ENCODE measurements at places on chromosomes 13 and 19.

DNA sequence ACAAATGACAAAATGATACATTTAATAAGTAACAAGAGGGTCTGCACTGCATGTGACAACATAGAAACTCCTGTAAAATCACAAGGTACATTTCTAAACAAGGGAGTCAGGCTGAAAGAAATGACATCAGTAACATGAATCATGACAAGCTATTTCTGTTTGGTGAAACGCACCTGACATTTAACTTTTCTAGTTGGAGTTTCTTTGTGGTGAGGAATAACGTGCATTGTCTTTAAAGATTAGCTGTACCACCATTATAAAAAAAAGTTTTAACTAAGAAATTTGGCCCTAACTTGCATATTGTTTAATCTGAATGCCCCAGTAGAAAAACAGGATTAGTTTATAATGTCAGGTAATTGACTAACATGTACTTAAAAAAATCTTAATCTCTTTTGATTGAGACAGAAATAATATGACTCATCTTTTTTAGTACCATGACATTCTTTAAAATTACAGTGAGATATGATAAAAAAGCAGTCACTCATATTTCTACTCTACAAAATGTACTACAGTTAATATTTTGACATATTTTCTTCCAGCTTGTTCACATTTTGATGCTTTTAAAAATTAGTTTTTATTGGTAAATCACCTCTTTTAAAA, 418.2 kb downstream of the KLF12 start:
- no peak for DNase-seq

DNA sequence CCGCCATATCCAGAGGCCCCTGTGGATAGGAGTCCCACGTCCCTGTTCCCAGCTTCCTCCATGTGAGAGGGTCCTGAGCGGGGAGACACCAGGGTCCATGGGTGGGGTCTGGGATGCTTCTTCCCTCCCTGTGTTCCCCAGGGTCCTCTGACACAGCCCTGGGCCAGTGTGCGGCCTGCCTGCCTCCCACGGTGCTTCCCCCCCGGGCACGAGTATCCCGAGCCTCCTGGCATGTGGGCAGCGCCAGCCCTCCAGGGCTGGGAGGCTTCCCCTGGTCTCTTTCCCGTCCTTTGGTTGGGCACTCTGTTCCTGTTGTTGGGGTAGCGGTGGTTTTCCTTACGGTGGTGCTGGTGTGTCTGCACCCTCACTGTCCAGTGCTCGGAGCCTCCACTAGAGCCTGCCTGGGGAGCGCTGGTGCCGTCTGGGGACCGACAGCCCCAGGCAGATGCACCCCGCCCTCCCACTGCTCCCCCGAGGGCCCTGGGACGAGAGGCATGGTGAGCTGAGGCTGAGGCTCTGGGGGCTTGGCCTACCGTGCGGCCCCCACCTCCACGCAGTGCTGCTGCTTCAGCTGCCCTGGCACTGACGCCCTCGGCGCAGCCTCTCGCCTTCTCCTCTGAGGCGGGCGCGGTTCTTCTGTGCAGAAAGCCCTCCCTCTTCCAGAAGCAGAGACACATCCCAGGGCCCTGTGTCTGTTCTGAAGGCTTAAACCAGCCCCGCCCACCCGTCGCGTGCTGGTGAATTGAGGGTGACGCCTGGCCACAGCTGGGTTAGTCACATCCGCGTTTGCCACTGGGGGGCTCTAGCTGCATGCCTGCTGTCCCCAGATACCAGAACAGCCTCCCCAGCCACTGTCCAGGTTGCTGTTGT, 27.9 kb downstream of the PLEKHJ1 start:
- peak; percentile 25 for DNase-seq

- DNase-seq = peak; percentile 69
Observed at GRCh38 chr19:35963514-35963913, 27.3 kb downstream of the LRFN3 start.

GRCh38 chr19:35265900-35266519, 2.8 kb upstream of the USF2 start:
- no peak for DNase-seq

- DNase-seq = no peak
Observed at GRCh38 chr13:31426395-31426794, 226.6 kb downstream of the B3GLCT start.

DNA sequence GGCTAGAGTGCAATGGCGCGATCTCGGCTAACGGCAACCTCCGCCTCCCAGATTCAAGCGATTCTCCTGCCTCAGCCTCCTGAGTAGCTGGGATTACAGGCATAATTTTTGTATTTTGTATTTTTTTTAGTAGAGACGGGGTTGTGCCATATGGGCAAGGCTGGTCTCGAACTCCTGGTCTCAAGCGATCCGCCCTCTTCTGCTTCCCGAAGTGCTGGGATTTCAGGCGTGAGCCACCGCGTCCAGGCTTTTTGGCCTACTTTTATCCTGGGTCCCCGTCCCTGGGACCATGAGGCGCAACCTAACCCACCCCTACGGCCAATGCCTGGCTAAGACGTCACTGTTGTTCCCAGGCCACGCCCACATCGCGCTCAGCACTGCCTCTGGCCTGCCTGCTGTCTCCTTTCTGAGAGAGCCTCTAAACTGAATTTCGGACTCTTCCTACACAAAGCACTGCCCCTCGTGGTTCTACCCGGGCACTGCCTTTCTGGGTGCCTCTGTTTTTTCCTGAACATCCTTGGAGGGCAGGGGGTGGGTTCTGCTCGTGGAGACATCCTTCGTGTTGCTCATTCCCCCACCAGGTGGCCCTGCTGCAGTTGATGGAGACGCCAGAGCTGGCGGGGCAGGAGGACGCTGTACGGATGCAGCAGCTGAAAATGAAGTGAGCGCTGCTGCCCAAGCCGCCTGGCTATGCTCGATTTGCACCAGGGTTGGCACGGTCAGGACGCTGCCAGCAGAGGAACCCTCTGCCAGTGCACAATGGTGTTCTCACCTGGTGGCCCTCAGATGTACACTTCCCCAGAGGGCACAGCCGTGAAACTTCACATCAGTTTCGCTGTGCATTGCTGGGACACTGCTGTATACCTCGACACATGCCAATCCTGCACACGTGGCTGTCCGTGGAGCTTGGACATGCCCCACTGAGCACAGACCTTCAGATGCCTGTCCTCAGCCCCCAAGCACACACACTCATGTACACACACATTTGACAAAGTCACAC, 2.0 kb downstream of the REX1BD start:
- DNase-seq = peak; percentile 88

DNA sequence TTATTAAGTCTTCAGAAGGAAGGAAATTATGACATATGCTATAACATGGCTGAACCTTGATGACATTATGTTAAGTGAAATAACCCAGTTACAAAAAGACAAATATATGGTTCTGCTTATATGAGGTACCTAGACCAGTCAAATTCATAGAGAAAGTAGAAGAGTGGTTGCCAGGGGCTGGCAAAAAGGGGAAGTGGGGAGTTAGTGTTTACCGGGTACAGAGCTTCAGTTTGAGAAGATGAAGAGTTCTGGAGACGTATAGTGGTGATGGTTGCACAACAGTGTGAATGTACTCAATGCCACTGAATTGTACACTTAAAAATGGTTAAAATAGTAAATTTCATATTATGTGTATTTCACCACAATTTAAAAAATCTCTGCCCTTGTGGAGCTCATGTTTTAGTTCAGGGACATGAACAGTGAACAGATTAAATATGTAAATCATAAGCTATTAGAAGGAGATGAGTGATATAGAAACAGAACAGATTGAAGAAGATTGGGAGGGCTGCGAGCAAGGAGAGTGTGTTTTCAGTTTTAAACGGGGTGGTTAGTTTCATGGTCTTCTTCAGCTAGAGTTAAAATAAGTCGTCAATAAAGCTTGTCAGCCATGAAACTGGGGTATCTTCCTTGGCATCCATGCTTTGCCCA, 355.2 kb downstream of the KCNRG start:
- peak; percentile 3 for DNase-seq

DNA sequence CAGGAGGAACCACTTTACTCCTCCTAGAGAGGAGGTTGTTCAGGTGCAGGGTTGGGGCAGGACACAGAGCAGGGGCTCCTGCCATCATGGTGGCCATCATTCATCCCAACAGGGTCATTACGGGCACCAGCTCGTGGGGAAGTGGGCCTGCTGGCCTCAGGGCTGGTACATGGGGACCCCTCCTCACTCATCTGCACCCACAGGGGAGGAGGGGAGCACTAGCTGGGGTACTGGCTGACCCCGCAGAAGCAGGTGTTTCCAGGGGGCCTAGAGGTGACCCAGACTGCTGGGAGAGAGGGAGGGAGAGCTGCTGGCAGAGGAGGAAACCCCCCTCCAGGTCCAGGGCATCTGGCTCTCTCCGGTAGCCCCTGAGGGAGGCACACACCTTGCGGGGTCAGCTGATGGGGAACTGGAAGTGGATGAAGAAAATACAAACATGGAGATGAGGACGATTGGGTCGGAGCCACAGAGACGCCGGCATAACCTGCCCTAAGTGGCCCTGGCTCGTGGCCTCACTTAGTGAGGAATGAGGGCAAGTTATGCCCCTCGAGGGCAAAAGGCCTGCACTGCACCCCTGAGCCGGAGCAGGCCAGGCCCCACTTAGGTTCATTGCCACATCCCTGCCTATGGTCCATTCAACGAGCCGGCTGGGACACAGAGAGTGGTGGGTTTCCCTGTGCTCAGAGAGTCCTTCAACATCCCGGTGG, 76.2 kb downstream of the SOX1 start:
- DNase-seq = no peak

- no peak for DNase-seq
Observed at GRCh38 chr13:49806126-49806536, 13.6 kb upstream of the KPNA3 start.

DNA sequence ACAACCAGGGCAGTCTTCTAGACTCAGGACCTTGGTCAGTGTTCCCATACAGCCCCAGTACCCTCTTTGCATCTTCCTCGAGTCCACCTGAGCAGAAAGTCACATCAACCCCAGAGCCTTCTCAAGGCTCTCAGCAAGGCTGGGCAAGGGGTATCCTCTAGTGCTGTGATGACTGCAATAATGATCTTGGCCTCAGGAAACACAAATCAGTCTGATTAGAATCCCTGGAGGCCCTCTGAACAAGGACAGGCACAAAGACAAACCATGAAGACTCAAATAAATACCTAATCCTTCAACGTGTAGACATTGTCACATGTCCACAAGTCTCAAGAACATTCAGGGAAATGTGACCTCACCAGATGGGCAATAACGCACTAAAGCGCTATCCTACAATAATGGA, 468.2 kb downstream of the TBC1D4 start:
- no peak for DNase-seq

DNA sequence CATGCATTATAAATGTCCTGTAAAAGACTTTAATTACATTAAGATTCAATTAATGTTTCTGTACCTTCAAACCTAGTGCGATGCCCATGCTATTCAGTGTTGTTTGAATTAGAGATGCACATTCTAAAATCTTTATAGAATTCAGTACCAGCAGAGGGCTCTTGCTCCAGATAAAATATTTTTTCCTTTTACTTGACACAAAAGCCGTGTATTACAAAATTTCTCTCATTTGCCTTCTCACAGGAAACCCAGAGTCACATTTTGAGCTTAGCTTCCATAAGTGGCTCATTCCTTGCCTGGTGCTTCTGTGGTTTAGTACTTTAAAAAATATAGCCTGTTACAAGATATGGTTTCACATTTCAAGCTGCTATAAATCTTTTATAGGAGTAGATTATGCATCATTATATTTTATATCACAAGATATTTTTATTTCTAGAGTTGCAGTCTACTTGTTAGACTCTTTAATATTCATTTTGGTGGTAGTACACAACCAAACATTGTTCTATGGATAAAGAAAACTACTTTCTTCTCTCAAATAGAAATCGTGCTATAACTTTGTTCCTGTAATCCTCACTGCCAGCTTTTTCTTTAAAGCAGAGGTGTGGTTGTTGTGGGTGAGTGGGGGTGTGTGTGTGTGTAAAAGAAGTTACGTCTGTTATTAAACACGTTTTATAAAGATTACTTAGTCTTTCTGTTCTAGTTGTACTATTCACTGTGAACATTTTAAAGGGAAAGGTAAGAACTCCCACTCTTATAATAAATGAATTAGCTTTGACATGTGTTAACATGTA, 101.4 kb downstream of the RNF17 start:
- peak; percentile 44 for DNase-seq

DNA sequence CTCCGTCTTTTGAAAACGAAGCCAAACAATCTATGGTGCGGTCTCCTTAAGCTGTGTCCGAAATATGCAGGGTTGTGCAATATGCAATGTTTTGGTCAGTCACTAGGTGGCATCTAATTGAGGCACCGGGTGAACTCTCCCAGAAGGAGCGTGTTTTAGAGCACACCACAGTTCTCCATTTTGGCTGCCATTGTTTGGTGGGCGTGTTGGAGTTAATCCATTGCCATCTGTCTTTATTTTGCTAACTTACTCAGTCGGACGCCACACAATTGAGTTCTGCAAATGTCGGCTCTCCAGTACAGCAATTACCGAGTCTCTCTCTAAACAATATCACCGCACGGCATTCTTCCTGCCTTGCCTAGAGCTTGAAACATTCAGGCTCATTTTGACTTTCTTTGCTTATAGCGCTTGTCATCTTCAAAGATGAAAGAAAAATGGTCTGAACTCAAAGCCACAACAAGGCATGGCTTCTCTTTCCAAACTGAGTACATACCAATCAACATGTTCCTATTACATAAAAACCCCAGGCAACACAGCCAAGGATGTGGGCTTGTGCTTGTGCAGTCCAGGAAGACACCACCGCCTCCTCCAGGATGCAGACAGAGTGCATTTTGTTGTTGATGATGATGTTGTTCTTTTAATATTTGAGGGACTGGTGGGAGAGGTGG, 182.0 kb upstream of the SERP2 start:
- peak; percentile 74 for DNase-seq

GRCh38 chr13:74134777-74135325, 647 bp upstream of the KLF12 start:
- DNase-seq = peak; percentile 65

GRCh38 chr19:10421240-10422045, 1.1 kb downstream of the PDE4A start:
- no peak for DNase-seq

DNA sequence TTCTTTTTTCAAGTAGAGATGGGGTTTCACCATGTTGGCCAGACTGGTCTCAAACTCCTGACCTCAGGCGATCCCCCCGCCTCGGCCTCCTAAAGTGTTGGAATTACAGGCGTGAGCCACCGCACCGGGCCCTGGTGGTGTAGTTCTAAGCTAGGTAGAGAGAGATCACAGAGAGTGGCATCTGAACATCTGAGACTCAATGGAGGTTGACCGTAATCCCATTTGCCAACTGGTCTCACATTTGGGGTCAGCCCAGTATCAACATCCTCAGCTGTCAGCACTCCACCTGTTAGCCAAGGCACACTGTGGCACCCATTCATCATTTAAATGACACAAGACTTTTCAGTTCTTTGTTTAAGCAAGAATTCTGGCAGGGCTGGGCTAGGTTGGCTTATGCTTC, 8.1 kb downstream of the SELENOW start:
- no peak for DNase-seq

GRCh38 chr13:79485014-79485811, 4.3 kb downstream of the NDFIP2 start:
- DNase-seq = peak; percentile 8

DNA sequence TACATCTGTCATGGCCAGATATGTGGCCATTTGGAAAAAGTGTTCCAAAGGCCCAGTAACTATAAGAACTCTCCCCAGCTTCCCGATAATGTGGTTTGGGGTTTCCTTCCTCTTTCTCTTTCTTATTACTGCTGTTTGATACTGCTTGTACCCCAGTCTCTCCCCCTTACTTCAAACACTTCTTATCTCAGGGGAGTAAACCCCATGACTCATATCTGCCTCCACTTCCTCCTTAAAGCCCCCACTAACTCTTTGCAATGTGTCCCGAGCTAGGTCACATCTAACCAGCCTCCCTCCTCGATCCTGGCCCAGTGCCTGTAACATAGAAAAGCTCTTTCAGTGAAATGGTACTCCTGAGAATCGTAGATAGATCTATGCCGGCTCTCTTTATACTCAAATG, 82.4 kb upstream of the STARD13 start:
- peak; percentile 91 for DNase-seq

GRCh38 chr13:107157271-107157670, 589.3 kb upstream of the ARGLU1 start:
- DNase-seq = no peak

Data from common myeloid progenitor, CD34-positive (primary cell).